ENCODE measurements at places on chromosomes 16 and 17.
A peak's percentile ranks its signal among the peaks of the same experiment; 100 is the strongest.

DNA sequence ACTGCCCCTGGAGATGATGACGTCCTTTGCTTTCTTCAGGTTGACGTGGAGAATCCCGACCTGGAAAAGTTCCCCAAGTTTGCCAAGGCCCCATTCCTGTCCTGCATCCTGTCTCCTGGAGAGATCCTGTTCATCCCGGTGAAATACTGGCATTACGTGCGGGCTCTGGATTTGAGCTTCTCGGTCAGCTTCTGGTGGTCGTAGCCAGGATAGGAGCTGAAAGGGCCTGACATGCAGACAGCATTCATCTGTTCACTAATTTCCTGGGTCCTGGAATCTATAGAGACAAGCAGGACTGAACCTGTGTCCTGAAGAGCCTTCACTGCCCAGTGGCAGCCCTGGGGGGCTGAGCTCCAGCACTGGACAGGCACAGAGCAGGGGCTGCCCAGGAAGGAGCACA is 17.2 kb downstream of the KDM8 start:
- H3K4me1 ChIP-seq, result peaks cover 3% of the 10 kb centered on the region
- no peak overlapping the region for H3K4me3 ChIP-seq
- no peak overlapping the region for H3K27ac ChIP-seq
- no peak for DNase-seq
- peaks cover 34% of the 10 kb centered on the region for H3K36me3 ChIP-seq
- no peaks in the 10 kb centered on the region for H3K27me3 ChIP-seq

- peaks cover 92% of the 10 kb centered on the region for H3K4me1 ChIP-seq
- no peaks in the 10 kb centered on the region for H3K36me3 ChIP-seq
- H3K4me3 ChIP-seq, result peak overlapping the region; percentile 66
- H3K27ac ChIP-seq, result peak overlapping the region; percentile 90
- no peaks in the 10 kb centered on the region for H3K27me3 ChIP-seq
- DNase-seq, result no peak
Observed at GRCh38 chr17:73588891-73589290, 55.4 kb downstream of the SDK2 start.

DNA sequence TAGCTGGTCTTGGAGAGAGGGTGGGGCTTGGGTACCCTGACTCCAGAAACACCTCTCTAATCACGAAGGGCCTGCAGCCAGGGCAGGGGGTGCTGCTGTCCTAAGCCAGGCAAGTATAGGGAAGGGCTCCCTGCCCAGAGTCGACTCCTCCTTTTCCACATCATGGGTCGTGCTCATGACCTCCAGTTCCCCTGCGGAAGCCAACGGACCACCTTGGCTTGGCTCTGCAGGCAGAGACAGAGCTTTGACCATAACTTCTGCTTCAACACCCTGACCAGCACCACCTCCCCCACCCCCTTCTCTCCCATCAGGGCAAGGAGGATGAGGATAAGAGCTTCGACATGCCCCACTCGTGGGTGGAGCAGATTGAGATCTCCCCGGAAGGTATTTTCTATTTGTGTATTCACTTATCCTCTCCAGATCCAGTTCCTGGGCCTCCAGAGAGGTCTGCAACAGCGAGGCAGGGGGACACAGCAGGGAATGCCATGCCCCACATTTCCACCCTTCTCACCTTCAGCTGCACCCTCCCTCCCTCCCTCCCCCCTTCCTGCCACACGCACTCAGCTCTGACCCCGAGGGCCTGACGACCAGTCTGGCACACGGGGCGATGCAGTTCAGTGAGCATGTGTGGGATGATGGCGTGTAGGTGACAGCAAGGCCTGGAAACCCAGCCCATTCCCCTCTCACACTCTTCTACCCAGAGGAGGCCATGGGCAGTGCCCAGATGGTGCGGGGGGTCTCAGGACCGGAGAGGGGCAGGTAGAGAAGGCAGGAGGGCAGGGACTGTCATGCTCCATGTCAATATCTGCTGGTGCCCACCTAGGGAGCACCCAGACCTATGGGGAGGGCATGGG is 14.0 kb upstream of the KATNB1 start:
- H3K36me3 ChIP-seq, result no peaks in the 10 kb centered on the region
- H3K27ac ChIP-seq, result no peak overlapping the region
- peaks cover 8% of the 10 kb centered on the region for H3K4me1 ChIP-seq
- DNase-seq, result no peak

DNA sequence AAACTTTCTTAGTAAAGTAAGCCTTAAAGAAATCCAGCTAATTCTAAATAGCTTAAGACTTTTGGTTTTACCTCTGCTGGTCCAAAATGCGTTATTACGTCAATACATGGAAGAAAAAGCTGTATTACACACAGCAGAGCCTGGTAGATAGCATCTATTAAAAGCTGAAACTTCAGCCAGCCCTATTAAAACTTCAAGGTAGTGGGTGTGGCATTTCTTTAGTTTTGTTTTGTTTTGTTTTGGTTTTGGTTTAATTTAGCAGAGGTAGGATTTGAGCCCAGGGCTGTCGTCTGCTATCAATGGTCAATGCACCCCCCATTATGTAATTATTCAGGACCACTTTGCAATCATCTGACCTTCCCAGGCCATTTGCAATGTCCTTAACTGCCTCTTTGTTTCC is 318.4 kb upstream of the MAF start:
- no peak overlapping the region for H3K27ac ChIP-seq
- no peaks in the 10 kb centered on the region for H3K36me3 ChIP-seq
- H3K4me1 ChIP-seq, result no peaks in the 10 kb centered on the region
- no peak overlapping the region for H3K4me3 ChIP-seq

DNA sequence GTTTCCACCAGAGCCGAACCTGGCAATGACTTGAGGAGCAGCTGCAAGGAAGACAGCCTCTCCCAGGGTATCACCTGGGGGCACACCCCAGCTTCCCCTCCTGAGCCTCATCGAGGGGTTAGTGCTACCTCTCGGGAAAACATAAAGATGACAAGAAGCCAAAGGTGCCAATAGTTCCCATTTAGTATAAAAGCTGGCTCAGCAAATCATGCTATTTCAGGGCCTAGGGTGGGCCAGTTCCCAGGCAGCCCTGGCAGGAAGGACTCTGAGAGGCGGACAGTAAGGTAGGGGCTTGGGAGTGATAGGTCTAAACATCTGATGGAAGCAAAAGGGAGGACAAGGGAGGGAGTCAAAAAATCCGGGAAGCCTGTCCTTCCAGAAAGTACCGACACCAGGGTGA is 46.2 kb downstream of the SOST start:
- H3K36me3 ChIP-seq, result no peaks in the 10 kb centered on the region
- no peak for DNase-seq
- H3K27ac ChIP-seq, result no peak overlapping the region
- no peak overlapping the region for H3K4me3 ChIP-seq

DNA sequence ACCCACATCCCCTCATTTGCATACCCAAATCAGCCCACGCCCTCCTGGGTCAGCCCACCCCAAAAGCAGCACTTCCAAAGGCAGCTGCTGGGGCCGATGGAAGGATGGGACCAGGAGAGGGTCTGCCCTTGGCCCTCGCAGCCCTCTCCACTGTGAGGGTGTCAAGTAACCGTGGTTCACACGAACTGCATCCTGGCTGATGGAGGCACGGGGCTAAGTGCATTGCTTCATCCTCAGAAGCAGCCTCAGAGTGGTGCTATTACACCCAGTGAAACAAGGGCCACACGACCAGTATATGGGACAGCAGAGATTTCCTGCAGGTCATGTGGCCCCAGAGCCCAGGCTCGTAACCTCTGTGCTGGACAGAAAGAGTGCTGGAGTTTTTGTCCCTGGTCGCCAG is 13.2 kb upstream of the ATP2A3 start:
- no peak for DNase-seq
- H3K4me3 ChIP-seq, result no peak overlapping the region
- no peak overlapping the region for H3K27ac ChIP-seq
- H3K4me1 ChIP-seq, result peaks cover 27% of the 10 kb centered on the region
- H3K27me3 ChIP-seq, result no peaks in the 10 kb centered on the region
- H3K36me3 ChIP-seq, result no peaks in the 10 kb centered on the region

GRCh38 chr17:33169580-33170285 is 123.4 kb downstream of the ASIC2 start:
- no peaks in the 10 kb centered on the region for H3K4me1 ChIP-seq
- no peaks in the 10 kb centered on the region for H3K36me3 ChIP-seq
- no peak overlapping the region for H3K4me3 ChIP-seq
- H3K27ac ChIP-seq, result no peak overlapping the region
- peaks cover 9% of the 10 kb centered on the region for H3K27me3 ChIP-seq

Measured in activated B cell treated with CpG ODN at 0.5 μM for 24 hours (primary cell).